LHCN-M2 (cell line): ENCODE measurements at places on chromosomes 3 and 15. TPM values are rescaled to one million over a fixed set of nuclear protein-coding genes. Genes with fewer than 3 reads are reported as not detected.

Gene ERICH6
- total RNA-seq, result 0.11 and 0.38 TPM in 2 replicates

DNA sequence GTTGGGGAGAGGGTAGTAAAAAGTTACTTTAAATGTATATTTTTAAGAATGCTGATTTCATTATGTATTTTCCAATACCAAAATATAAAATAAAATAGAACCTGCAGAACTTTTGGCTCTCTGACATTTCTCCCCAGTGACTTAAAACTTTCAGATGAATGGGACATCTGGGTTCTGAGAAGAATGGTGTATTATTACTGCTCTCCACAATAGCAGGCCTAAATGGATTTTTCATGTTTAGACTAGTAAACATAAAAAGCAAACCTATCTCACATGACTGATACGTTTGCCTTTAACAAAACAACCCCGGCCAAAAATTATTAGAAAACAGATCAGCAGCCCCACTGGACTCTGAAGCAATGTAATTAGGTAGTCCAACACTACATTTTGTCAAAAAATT is 73.8 kb downstream of the FHIT start:
- no peak for DNase-seq

Gene TGM4
- 0.06 and 0.13 TPM in 2 replicates for total RNA-seq

Gene UACA
- total RNA-seq, result 41.1 and 48.2 TPM in 2 replicates

DNA sequence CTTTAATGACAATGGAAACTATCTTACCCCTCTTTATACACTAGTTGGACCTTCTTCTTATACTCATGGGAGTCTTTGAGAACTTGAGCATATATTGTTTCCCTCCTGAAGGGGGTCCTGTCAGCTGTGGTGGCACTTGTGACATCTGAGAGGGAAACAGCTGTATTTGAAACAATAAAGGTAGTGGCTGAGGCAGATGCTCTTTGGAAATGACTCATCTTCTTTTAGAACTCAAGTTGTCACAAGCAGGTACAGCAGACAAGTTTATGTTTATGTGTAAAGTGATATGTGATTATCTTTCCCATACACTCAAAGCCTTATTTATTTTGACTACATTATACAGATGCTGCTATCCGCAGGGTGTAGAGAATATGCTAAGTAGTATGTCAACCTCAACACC is 220.0 kb upstream of the GRM7 start:
- no peak for DNase-seq

Gene ATP13A3
- total RNA-seq, result 169 and 175 TPM in 2 replicates

GRCh38 chr15:40428185-40428584 is 12.6 kb upstream of the BAHD1 start:
- no peak for DNase-seq

GRCh38 chr3:48553361-48553760 is 3.2 kb downstream of the PFKFB4 start:
- no peak for DNase-seq

GRCh38 chr15:76377217-76377616 is 40.6 kb downstream of the ISL2 start:
- no peak for DNase-seq
